ENCODE measurements at places on chromosomes 3 and 15.

GRCh38 chr3:4235690-4236089 lies 67.5 kb upstream of the SETMAR start:
- DNase-seq: no peak

DNA sequence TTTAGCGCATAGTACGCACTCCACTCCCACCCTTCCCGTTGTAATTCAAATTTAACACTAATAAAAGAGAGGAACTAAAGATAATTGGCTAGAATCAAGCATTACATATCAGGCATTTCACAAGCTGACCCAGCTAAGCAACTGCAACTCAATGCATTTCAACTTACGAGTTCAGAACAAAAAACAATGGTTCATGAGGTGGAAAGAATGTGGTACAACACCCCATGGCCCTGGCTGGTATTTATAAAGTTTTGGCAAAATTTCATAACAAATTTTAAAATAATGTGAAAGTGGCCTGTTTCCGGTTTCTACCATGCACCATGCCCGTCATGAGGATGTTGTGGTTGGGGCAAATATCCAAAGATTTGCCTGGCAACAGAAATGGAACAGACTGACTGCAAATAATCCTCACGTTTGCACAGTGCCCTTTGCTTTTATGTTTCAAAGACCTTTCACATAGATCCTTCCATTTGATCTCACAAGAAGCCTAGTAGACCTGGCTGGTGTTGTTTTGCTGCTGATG lies 455.3 kb upstream of the NR2F2 start:
- no peak for DNase-seq

- DNase-seq: no peak
These were observed 983.8 kb downstream of the SI start for GRCh38 chr3:164094546-164094945.

DNA sequence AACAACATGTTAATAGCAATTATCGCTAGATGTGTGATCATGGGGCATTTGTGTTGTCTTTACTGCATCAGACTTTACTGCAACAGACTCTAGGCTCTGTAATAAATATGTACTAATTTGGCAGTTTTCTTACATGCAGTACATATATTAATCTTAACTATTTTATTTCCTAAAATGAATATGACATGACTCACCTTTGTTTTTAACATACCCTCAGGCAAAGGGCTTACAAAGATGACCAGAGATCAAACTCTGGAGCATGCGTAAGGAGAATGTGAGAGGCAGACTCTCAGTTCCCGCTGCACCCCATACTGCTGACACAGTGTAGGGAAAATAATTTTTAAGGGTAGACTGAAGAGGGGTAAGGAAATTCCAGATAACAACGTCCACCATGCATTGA lies 7.2 kb upstream of the FAM174B start:
- no peak for DNase-seq

GRCh38 chr3:96631050-96631449 lies 183.3 kb upstream of the EPHA6 start:
- DNase-seq: no peak

DNA sequence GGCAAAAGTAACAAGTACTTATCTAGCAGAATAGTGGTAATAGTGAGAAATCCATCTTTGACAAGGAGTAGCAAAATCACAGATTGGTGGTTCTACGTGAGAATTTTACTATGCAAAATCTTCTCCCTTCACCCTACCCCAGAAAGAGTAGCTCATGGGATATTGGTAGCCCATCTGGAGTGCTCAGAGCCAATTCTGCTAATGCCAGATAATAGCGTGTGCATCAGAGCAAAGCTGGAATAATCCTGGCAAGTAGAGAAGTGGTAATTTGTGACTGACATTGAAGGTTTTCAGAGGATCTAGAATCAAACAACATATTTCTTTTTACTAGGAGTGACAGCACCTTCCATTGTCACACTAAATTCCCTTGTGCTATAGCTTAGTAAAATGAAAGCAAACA lies 192.9 kb downstream of the ZBBX start:
- no peak for DNase-seq

- no peak for DNase-seq
These were observed 46.4 kb upstream of the TRA2B start for GRCh38 chr3:185984203-185984602.

DNA sequence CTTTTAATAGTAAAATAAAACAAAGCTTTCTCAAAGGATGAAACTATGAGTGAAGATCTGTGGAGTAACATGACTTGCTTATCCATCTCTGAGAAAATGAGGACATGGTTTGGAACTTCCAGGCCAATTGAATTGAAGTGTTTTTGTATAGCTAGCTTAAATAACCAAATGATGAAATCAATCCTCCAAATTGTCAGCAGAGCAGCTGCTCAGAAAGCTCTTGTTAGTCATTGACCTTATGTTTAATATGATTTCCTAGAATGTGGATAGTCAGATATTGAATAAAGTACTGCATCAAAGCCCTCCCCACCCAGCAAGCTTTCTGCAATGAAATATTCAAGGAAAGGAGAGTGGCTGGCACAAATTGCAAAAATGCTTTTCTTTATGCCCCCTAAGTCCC lies 437.2 kb downstream of the MFSD1 start:
- no peak for DNase-seq

DNA sequence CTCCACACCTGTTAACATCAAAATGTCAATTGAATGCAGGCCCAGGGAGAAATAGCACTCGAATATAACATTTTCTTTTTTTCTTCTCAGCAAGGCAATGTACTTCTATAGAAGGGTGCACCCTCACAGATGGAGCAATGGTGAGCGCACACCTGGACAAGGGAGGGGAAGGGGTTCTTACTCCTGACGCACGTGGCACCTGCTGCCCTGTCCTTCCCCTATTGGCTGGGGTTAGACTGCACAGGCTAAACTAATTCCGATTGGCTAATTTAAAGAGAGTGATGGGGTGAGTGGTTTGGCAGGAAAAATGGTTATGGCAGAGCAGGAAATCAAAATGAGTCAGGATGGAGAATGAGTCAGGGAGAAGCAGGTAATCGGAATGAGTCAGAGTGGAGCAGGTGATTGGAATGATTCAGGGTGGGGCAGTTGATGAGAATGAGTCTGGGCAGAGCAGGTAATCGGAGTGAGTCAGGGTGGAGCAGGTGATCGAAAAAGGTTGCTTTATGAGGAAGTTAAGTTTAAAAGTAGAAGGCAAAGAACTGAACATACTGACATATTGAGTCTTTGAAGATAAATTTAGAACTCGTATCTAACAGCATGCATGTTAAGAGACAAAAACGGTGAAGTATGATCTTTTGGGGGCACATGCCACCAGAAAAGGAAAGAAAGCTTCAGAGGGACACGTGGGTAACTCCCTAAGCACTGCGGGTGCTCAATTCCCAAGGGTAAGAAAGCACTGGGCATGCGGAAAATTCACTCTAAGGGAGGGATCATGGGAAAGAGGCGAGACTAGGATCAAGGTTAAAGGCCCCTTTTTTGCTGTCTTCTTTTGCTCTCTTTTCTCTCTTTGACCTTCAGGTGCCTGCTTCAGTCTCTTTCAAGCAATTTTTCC lies 72.9 kb upstream of the GALNT15 start:
- no peak for DNase-seq

GRCh38 chr3:122260206-122260605 lies 64.8 kb upstream of the CSTA start:
- DNase-seq: no peak

GRCh38 chr3:73529308-73530021 lies 95.3 kb downstream of the PDZRN3 start:
- no peak for DNase-seq

GRCh38 chr3:138047596-138048158 lies 37.7 kb downstream of the CLDN18 start:
- no peak for DNase-seq

Measured in activated naive CD4-positive, alpha-beta T cell treated with anti-CD3 and anti-CD28 coated beads, Interleukin-2, amount 50 U/mL, for 72 hours (primary cell).